ENCODE measurements at places on chromosomes 5 and 9.

DNA sequence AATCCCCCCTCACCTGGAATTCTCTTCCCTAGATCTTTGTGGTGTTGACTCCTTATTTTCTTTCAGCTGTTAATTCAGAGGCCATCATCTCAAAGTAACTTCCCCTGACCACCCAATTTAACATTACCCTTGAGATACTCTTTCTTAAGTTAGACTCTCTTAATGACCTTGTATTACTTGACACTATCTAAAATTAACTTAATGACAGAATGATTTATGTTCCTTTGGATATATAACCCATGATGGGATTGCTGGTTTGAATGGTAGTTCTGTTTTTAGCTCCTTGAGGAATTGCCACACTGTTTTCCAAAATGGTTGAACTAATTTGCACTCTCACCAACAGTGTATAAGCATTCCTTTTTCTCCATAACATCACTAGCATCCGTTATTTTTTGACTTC is 298.0 kb downstream of the NNT start:
- no peak for DNase-seq

DNA sequence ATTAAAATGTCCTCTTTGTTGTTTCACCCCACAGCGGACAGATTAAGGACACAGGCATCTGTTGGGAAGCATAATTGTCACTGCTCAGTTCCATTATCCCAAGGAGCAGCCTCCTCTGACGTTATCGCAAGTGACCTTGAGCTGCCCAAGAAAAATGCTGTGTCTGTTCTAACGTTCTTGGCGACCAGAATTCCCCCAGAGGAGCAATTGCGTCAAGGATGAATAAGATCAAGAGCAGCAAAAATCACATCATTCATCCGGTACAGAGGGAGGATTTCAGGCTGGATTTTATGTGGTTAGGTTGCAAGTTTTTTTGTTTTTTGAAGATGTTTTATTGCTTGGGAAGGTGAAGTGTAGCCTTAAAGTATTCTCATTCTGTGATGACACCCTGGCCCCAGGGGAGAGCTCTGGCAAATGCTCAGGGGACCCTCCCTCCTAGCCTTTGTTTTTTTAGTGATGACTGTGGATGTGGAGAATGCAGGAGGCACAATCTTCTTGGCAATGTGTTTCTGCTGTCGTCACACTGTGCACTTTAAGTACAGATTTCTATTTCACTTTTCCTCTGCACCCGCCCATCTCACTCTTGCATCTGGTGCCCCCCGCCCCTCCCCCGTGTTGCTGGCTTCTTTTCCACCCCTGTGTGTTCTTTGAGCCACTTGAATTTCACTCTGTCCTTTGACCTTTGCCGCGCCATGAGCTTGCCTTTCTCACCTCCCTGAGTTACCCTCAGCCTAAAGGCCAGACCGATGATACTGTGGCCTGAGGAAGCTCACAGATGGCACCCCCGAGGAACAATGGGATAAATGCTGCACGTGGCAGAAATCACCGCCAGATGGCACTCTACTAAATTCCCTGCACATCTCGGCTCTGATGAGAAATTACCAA is 308.5 kb downstream of the RAB3C start:
- peak; percentile 12 for DNase-seq

DNA sequence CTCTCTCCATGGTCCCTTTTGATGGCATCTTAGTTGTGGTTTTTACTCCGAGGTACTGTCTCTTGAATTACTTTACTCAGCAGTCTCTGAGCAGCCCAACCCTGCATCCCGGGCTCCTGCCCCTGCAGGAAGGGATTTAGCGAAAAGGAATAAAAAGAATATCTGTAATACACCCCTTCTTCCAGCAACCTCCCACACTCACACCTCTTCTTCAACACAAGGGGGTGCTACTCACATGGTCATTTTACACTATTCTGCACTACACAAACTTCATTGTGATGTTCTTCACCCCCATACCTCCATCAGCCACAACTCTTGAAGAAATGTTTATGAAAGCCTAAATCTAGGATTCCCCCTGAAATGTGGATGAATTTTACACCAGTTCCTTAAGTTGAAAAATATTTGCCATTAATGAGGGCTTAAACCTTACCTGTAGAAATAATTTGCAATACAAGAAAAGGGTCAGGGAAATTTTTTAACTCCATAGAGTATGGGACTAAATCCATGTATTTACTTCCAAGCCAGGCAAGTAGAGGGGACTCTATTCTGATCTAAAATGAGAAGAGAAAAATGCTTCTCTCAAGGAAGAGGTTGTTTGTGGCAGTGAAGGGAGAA is 26.0 kb downstream of the TPD52L3 start:
- DNase-seq = no peak

DNA sequence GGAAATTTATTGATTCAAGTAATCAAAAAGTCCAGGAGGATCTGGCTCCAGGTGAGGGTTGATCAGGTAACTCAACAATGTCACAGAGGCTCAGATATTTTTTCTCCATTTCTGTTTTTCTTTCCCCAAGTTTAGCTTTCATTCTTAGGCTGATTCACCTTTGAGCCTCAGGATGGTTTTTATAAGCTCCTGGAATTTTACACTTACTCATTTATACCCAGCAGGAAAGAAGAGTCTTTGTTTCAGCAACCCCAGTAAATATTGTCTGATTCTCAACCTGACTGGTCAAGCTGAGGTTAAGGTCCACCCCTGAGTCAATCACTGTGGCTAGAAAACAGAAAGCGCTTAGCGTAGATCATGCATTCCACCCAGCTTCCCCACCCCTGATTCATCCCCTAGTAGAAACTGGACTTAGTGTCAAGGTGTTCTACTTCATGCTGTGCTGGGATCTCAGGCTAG is 500.6 kb downstream of the KIF4B start:
- DNase-seq = no peak

GRCh38 chr5:68332080-68332451 is 116.5 kb downstream of the PIK3R1 start:
- DNase-seq = no peak

GRCh38 chr9:8188723-8189407 is 389.3 kb upstream of the DMAC1 start:
- no peak for DNase-seq

- DNase-seq = no peak
Measured at GRCh38 chr5:82158755-82159413, 119.3 kb downstream of the RPS23 start.

GRCh38 chr5:26295541-26295940 is 742.8 kb downstream of the CDH9 start:
- no peak for DNase-seq
